ENCODE measurements at places on chromosomes 16 and 17.

- DNase-seq: no peak
Measured at GRCh38 chr17:51434434-51435170, 174.3 kb downstream of the UTP18 start.

DNA sequence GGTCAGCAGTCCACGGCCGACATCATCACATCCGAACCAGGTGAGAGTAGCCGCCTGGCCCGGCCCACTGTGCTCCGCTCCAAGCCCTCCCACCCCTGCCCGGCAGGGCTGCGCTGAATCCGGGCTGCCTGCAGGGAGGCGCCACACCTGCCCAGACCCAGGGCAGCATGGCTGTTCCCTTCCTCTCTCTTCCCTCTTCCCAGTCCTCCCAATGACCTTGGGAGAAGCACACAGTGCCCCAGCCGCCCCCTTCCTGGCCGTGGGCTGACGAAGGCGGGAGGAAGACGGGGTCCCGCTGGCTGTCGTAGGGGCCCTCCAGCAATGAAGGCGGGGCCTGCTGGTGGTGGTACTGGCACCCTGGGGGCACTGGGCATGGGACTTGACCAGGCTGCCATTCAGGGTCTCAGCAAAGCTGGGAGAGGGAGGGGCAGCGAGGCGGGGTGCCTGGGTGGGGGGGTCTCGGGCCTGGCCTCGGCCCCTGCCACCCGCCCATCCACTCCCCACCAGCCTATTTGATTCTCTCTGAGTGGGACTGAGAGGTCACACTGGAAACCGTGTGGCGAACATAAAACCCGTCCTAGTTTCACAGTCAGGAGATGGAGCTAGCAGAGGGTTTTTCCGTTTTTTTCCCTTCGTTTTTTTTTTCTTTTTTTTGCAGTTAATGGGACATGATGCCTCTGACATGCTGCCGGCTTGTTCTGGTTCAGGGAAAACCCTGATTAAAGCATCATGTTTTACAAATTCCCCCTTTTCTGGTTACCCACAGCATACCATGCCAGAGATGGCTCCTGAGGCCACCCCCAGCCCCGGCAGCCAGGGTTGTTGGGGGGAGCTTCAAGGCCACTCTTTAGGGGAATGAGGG, 50.6 kb downstream of the BAHCC1 start:
- DNase-seq: no peak

GRCh38 chr17:4248504-4249277, 15.1 kb downstream of the ANKFY1 start:
- DNase-seq: no peak

DNA sequence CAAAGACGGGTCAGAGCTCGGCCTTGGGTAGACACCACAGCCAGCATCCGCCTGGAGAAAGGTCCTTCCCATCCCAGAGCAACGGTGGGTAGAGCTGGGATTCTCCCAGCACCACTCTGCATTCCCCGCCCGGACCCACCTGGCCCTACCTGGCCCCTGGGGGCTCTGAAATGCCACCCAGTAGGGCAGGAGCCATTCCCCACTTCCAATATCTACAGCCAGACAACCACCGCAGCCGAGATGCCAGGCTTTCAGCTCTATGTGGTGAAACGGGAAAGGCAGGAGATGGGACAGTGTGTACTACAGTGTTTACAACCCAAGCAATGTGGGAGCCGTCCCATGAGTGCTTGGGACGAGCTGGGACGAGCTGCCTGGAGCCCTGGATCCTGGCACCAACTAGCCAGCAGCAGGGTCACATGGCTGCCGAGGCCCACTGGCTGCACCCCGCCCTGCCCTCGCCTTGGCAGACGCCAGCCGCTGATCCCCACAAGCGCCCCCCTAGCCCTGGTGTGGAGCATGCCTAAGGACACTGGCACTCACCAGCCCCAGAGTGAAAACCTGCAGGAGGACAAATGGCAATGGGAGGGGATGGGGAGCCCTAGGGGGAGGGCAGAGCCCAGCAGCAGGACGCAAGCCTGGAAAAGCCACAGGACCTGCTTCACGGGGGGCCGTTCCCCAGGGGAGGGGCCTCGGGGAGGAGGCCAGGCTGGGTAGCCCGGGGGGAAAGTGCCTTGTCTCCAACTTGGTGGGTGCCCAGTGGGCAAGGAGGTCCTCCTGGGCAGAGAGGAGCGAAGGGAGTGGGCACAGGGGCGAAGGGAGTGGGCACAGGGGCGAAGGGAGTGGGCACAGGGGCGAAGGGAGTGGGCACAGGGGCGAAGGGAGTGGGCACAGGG, 13.5 kb downstream of the TMC6 start:
- DNase-seq: no peak

- DNase-seq: no peak
Measured at GRCh38 chr16:23901178-23902033, 65.6 kb downstream of the PRKCB start.

DNA sequence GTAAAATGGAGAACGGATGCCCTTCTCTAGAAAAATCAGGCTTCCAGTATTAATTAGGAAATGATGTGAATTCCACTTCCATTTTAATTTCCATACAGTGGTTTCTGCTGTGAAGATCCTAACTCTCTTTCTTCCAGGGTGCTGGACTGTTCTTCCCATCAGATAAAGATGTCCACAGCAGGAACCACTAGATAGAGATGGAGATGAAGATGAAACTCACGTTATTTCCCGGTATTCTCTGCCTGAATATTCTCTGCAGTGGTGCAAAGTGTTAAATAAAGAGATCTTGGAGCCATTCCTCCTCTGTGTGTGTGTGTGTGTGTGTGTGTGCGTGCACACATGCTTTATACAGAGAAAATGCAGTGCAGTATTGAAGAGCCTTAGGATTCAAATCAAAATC, 727.5 kb downstream of the KCNJ2 start:
- no peak for DNase-seq

- no peak for DNase-seq
Measured at GRCh38 chr16:20401475-20402016, 3.0 kb downstream of the PDILT start.
